Sigmoid colon (tissue), 7 donors: ENCODE measurements at places on chromosomes 13 and 19. TPM values are rescaled to one million over a fixed set of nuclear protein-coding genes. Genes with fewer than 3 reads are reported as not detected.

GRCh38 chr19:35320065-35320713 lies 8.8 kb upstream of the CD22 start:
- H3K27ac ChIP-seq, result no peak overlapping the region
- no peaks in the 10 kb centered on the region for H3K4me1 ChIP-seq
- H3K36me3 ChIP-seq, result no peaks in the 10 kb centered on the region
- H3K4me3 ChIP-seq, result no peak overlapping the region
- DNase-seq, result no peak

DNA sequence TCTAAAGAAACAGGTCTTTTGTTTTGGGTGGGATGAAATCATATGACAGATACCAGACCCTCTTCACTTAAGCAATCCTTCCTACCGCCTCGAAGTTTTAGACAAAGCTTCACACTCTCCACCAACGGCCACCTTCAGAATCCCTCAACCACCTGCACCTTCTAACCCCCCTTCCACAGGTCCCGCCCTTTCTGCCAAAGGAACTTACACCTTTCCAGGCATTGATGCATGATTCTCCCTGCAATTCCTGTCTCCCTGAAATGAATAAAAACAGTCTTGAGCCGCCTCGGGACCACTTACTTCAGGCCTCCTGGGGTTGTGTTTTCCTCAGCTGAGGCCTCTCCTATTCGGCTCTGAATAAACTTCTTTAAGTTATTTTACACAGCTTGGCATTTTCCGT lies 859 bp downstream of the ZNF433 start:
- DNase-seq, result no peak
- H3K27me3 ChIP-seq, result no peaks in the 10 kb centered on the region
- H3K4me1 ChIP-seq, result peaks cover 13% of the 10 kb centered on the region
- no peaks in the 10 kb centered on the region for H3K36me3 ChIP-seq
- H3K27ac ChIP-seq, result peak overlapping the region; percentile 86
- peak overlapping the region; percentile 95 for H3K4me3 ChIP-seq

- H3K4me3 ChIP-seq, result peak overlapping the region; percentile 41
- DNase-seq, result no peak
- no peaks in the 10 kb centered on the region for H3K4me1 ChIP-seq
- peaks cover 18% of the 10 kb centered on the region for H3K27me3 ChIP-seq
These were observed 1.2 kb downstream of the CGB7 start for GRCh38 chr19:49056101-49056901.

- no peak overlapping the region for H3K4me3 ChIP-seq
- H3K27ac ChIP-seq, result no peak overlapping the region
- no peaks in the 10 kb centered on the region for H3K27me3 ChIP-seq
- peak; percentile 35 for DNase-seq
- H3K4me1 ChIP-seq, result no peaks in the 10 kb centered on the region
- H3K36me3 ChIP-seq, result peaks cover 14% of the 10 kb centered on the region
These were observed 107.0 kb upstream of the MCF2L start for GRCh38 chr13:112861876-112862615.

The TYROBP gene
- total RNA-seq, result 123 TPM
